ENCODE measurements at places on chromosomes 2 and 18.

DNA sequence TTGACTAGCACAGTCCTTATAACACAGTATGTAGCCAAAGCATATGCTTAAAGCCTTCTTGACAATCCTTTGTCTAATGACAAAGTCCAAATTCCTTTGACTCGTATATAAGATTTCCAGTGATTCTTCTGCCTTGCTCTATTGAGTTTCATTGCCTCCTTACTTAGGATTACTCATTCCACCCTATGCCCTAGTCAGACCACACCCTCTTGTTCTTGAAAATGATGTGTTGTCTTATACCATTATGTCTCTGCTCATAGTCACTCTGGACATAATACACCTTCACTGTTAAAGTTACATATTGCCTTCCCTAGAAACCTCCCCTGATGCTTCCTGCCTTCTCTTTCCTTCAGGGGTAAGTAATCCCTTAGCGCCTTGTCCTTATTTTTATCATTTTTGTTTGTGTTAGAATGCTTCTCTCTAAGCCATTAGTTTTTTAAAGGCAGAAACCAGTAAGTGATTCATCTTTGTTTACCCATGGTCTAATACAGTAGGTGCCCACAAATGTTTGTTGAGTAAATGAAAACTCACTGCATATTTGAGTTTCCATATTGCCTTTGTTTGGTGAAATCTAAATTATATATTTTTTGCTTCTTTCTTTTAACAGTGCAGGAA is 19.3 kb downstream of the GPD2 start:
- DNase-seq: no peak

GRCh38 chr2:236569573-236569973 is at the start of gene ACKR3:
Gene ACKR3, plus strand, starts transcription at chr2:236569825. Its CDS starts 10,641 bp downstream, at chr2:236580466.
- no peak for DNase-seq

GRCh38 chr2:162989507-162989906 is 150.9 kb upstream of the KCNH7 start:
- DNase-seq: no peak

DNA sequence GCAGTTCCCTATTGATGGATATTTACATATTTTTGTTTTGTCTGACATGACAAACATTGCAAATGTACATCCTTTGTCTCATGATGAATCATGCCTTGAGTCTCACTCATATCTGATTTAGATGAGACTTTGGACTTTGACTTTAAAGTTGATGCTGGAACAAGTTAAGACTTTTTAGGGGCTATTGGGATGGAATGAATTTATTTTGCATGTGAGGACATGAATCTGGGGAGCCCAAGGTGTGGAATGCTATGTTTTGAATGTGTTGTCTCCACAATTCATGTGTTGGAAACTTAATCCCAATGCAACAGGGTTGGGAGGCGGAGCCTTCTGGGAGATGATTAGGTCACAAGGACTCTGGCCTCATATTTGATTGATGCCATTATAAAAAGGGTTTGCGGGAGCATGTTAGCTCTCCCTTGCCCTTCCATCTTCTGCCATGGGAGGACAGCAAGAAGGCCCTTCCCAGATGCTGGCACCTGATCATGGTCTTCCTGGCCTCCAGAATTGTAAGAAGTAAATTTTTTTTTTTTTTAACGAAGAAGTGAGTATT is 29.1 kb upstream of the INO80D start:
- DNase-seq: no peak

DNA sequence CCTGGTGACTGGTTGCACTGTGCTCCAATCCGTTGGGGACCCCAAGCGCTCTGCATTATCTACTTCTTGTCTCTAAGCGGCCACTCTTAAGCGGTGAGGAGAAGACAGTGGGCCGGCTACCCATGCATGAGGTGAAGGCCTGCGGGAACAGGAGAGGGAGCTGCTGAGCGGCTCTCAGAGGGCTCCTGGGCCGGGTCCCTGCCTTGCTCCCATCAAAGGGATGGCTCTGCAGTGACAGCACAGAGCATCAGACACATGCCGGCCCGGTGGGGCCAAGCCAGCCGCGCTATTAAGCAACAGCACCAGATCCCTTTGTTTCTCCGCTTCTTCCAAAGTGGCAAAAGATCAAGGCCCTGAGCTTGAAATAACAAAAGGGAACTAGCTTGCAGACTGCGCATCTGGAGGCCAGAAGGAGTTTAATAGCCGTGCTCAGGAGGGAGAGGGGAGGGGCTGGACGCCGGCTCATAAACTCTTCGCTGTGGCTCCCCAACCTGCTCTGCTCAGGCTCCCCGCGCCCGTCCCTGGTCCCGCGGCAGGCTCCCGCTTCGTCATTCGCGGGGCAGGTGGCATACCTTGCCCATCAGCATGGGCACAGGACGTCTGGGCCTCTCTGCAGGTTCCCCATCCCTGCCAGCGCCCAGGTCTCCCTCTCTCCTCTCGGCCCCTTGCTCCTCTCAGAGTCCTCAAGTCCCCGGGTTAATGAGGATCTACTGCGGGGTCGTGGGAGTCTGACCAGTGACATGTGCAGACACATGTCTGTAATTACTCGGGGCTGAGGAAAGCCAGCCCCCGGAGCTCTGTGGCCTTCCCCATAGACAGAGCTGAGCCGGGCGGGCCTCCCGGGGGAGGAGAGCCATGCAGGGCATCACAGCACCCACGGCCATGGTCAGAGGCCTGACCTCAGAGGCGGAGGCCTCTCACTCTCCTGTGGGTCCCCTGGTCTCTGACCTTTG is 96.7 kb downstream of the ASB1 start:
- DNase-seq: no peak

DNA sequence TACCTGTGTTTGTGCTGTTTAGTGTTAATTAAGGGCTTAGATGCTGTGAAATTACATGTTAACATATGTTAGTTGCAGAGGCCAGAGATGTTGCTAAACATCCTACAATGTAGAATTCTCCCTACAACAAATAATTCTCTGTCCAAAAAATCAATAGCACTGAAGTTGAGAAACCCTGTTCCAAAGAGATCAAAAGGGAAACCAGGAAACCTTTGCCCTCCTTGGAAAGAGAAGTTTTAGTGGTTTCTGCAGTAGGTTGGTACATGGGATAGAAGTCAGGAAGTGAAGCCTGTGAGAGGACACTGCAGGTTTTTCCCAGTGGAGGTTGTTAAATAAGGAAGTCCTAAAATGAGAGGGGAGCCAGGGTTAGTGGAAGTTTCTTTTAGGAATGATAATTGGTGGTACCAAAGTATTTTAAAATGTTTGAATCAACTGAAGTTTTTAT is 6.3 kb upstream of the RMDN2 start:
- no peak for DNase-seq

- no peak for DNase-seq
Measured at GRCh38 chr2:111984213-111984604, 70.9 kb upstream of the TMEM87B start.

- DNase-seq: no peak
Measured at GRCh38 chr18:77560341-77560992, 310.8 kb downstream of the GALR1 start.

Measured in NCI-H1092 (cell line).